Endothelial cell of umbilical vein (primary cell): ENCODE measurements at places on chromosomes 5 and 9.

GRCh38 chr5:7565559-7565958 is 169.6 kb downstream of the ADCY2 start:
- no peak for DNase-seq

DNA sequence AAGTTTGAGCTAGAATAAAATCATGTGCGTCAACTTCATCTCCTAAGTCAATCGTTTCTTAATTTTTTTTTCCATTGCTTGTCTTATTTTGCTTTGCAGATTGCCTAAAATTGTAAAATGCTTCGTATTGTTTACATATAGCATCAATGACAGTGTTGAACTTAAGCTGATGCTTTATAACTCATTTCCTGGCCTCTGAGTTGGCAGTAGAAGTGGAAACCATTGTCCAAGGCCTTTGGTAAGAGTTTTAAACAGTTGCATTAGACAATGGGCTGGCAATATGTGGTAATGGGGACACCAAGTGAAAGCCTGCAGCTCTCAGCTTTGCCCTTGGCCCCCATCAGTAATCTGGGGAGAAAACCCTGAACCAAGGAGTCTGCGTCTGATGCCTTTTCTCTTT is 154.8 kb upstream of the GAS1 start:
- DNase-seq: no peak

DNA sequence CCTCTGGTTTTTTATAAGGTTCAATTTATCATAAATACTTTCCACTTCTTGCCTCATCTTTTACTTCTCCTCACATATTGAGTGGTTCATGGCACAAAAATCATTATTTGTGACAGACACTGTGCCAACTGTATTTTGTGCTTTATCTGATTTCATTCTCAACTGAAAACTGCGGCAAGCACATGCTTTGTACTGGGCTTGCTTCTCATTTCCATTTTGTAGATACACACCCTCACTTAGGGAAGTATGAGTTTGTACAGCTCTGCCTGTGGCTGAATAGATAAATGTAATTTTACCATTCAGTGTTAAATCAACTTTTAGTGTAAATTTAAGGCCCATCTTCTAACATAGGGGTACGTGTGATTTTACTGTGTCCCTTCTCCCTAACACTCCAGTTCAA is 83.6 kb downstream of the ANXA2R start:
- DNase-seq: no peak

DNA sequence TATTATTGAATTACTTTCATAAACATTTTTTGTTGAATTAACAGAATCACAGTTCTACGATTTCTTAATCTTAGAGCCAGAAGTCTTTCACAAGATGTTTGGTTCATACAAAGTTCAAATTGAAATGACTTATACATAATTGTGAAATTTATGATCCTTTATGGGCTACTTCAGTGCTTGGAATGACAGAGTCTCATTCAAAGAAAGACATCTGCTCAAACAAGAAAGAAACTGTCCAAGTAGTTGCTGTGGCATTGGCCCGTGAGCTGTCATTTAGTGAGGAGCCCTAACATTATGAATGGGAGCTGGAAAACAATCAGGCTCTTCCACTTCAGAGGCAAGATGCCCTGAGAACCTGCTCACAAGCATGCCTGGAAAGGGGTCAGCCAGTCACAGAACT is 63.4 kb downstream of the AUH start:
- no peak for DNase-seq

- peak; percentile 86 for DNase-seq
Observed at GRCh38 chr5:149834246-149834855, 104.2 kb downstream of the PPARGC1B start.

DNA sequence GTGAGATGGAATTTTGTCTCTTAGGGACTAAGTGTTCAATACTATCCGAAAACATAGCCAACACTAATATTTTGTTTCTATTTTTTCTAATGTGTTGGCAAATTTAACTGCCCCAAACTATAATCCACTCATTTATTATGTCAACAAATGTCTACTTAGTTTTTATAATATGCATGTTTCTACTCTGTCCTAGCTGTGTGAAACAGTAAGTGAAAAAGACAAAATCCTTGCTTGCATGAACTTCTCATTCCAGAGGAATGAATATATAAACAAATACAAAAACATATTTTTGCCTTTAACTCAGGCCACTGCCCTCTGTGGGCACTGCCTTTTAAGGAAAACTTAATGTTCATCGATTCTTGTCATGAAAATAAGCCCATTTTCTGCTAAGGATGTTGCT is 1275.4 kb upstream of the CDH18 start:
- DNase-seq: no peak
